ENCODE measurements at places on chromosomes 3 and 15.

DNA sequence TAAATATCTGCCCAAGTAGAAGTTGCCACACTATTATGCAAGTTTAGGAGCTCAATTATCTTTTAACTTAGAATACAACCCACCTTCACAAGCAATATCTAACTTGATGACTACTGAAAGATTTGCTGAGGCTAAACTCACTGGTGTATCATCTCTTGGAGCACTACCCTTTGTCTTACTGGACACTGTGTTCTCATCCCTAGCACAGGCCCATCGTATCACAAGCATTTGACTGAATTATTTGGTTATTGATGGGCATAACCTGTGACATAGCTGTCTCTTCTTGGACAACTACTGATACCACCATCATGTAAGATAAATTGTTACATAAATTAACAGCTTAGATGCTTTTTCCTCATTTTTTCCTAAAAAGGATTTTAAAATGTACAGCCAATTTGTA lies 216.2 kb upstream of the THBS1 start:
- no peak for DNase-seq

DNA sequence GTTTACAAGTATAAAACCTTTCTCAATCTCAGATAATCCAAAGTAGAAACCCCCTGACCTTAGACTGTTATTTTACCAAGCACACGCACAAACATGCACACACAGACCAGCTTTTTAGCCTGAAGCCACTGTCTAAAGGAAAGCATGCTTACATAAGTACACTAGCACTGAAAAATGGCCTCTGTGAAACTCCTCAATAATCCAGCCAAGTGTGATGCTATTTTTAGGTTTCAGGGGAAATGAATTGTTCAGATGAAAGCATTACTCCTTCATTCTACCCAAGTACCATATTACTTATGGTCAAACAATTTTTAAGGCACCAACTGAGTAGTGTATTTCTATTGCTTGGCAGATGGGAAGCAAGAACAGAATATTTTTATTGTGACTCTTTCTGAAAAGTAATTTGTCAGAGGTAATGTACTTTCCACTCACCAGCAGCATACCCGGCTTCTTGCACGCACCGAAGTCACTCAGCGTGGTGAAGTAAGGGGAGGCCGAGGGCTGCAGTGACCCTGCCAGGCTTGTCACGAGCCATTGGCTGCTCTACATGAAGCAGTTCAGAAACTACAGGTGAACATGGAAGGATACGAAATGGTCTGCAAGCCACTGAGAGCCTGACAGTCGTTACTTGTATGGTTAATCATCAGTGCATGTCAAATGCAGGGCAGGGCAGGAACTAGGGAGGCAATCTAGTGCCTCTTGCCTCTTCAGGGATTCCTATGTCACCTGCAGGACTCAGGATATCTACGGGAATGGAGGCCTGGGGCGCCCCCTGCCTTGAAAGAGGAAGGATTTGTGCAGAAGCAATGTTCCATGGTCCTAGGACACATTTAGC lies 106.7 kb downstream of the GABRB3 start:
- DNase-seq: no peak

DNA sequence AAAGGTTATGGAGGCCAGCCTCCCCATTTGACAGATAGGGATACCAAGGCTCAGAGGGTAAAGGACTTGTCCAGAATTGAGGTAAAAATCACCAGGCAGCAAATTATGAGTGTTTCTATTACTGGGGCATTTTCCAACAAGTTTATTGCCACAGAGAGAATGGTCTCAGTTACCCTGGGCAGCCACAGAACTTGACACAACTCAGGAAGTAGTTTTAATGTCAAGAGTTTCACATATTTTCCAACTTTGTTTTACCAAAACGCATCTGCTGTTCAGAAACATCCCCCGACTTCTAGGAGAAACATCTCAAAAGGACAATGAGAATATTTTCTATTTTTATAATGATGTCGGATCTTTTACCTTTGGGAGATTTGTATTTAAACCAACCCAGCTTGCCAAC lies 107.5 kb upstream of the MRPS22 start:
- DNase-seq: no peak

DNA sequence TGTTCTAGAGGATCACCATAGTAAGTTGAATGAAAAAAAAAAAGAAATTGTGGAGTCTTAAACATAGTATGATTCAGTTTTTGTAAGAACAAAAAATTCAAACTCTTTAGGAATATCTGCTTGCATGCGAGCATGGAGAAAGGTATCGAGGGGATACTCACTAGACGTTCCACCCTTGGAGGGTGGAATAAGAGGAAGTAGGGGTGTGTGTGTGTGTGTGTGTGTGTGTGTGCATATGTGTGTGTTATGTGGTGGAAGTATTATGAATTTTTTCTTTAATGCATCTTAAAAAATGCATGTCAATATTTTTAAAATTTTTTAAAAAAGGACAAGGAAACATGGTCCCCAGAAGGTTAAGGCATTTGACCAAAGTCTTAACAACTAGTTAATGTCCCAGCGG lies 26.5 kb upstream of the SIAH2 start:
- DNase-seq: no peak

GRCh38 chr3:99541181-99541580 lies 97.2 kb upstream of the COL8A1 start:
- no peak for DNase-seq

GRCh38 chr3:165390166-165390565 lies 194.0 kb upstream of the SLITRK3 start:
- DNase-seq: no peak

DNA sequence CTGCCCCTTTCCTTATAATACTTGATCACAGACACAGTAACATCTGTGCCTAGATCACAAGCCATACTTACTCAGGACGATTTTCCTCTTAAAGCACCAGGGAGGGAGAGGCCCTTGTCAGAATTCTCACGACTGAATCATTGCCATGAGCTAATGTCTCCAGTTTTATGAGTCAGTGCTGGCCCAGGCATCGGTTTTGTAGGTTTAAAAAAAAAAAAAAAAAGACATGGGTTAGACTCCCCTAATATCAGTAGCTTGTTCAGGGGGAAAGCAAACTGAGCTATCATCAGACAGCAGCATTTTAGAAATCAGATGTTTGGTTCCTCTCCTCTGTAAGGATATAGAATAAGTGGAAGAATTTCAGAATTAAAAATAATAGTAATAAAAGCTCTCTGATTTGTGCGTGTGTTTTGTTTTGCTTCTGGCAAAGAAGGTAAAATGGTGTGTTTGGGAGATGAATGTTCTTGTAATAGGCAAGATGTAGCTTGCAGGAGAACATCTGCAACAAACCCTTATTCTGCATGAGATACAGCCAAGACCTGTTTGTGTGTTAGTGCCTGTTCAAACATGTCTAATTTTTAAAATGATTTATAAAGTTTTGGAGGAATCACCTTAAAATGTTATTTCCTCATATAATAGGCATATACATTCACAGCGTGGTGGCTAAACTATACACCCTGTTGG lies 193.6 kb downstream of the TP63 start:
- DNase-seq: no peak

DNA sequence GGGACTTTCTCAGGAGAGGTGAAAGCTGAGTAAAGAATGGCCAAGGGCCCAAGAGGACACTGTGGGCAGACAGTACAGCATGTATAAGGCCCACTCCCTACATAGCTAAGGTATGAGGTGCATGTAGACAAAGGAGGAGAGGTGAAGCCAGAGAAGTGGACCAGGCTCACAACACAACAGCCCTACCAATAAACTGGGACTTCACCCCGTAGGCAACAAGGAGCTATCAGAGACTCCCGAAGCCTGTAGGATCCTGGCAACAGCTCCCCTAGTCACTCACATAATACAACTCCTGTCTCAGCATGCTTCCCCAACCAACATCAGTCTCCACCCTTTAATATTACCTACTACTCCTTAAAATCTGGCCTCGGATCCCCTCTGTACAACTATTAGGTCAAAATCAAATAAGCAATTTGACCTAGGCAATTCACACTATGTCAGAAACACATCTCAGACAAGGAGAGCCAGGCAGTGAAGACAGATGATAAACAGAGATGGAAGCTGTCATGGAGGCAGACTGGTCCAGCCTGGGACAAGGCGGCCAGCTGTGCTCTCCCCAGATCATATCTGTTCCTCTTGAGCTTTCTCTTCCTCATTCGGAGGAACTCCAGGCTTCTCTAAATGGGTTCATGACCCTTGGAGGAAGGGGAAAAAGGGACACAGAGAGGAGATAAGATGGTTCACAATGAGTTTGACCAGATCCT lies 1.4 kb downstream of the XXYLT1 start:
- no peak for DNase-seq

GRCh38 chr3:125175295-125176078 lies 37.1 kb downstream of the SLC12A8 start:
- no peak for DNase-seq

DNA sequence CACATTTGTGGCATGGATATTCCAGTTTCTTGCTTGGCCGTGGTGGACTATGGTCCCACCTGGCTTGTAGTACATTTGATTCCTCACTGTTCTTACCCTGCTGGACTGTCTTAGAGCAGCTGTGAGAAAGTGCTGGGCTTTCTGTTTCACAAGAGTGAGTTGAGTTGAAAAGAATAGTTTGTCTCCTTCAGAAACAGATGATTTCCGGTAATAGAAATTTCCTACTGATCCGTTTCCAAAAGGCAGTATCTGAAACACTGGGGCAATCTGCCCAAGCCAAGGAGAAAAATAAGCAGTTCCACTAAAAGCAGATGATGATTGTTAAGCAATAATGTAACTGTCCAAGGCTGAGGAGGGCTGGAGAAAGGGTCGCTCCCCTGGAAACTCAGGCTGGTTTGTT lies 96.0 kb downstream of the SUCLG2 start:
- no peak for DNase-seq

GRCh38 chr3:4413467-4413866 lies 53.6 kb downstream of the SUMF1 start:
- DNase-seq: no peak

GRCh38 chr3:66816090-66816761 lies 181.9 kb upstream of the KBTBD8 start:
- DNase-seq: no peak

DNA sequence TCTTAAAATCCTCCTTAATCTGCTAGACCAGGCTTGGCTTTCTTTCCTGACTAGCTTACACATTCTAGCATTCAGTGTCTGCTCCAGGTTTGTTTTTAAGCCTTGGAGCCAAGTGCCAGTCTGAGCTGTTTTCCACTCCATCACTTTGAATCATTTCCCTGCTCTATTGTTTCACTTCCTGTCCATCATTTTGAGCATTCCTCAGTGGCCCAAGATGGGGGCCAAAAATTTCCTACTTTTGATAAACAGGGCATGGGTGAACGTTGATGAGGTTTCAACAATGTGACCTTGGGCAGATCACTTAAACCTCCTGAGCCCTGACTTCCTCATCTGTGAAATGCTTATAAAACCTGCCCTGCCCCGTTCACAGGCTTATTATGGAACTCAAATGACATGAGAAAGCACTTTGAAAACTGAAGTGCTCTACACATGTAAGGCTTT lies 4.4 kb downstream of the CYP19A1 start:
- no peak for DNase-seq

GRCh38 chr3:41033956-41034519 lies 165.3 kb upstream of the CTNNB1 start:
- no peak for DNase-seq

DNA sequence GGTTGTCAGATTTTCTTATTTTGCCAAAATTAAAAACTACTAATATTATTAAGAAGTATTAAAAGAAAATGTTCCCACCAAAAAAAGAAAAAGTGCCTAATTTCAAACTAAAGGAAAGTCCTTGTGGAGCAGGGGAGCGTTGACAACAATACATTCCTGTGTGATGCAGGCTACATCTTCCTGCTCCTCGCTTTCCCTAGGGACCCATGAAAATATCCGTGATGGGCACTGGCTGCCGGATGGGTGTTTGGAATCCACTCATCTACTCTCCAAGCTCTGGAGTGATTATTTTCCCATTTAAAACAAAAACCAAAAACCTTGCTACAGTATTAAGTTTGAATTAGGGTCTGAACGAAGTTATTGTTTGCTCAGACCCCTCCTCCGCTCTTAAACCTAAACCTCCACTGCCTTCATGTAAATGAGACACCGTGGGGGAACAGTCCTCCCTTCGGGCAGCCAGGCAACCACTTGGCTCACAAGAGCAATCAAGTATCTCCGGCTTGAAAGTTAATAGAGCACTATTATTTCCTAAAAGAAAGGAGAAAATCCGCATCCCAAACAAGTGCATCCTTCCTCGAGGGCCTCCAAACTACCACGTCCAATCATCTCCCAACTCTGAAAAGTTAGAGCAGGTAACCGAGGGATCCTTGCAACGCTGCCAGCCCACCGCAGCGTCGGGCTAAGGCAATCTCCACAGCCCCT lies 1.5 kb downstream of the ITGB5 start:
- no peak for DNase-seq

DNA sequence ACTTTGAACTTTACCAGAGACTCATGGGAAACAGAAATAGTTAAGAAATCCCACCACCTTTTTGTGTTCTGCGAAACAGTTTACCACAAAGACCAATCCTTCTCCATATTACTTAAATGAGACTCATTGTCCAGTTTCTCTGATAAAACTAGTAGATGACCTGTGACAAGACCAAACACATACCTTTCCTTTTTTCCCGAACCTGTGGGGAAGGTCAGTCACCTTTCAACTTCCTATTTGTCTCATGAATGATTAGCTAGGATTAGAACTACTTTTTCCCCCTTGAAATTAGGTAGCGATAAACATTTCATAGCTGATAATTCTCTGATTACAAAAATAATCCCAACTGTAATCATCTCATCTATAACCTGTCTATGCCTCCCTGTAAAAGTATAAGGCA lies 2.3 kb upstream of the TBC1D5 start:
- no peak for DNase-seq

DNA sequence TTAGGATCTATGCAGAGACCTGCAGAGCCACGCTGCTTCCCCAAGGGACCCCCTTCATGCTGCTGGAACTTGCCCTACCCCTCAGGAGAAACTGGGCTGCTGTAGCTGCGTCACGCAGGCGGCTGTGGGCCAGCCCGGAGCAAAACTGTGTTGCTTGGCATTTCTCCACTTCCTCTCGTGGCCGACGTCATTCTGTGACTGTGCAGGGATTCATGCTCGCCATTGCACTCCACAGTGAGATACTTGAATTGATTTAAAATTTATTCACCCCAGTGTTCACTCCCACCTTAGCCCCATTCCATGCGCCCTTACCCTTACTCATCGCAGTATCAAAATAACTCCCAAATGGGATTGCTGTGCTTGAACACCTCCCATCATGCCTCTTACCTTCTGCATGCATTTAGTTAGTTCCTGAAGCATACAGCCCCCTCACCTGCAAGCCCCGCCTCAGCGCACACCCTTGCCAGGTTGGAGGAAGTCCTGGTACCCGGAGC lies 45.7 kb downstream of the TMEM44 start:
- no peak for DNase-seq
